ENCODE measurements at places on chromosomes 3 and 15.
A peak's percentile ranks its signal among the peaks of the same experiment; 100 is the strongest.

GRCh38 chr3:159172473-159172872, 370.6 kb downstream of the MFSD1 start:
- DNase-seq, result no peak

GRCh38 chr15:92521624-92522008, 127.9 kb downstream of the ST8SIA2 start:
- DNase-seq, result peak; percentile 61

GRCh38 chr3:190580417-190580816, 66.5 kb downstream of the IL1RAP start:
- no peak for DNase-seq

- DNase-seq, result no peak
These were observed 42.4 kb downstream of the MYO5A start for GRCh38 chr15:52486003-52486996.

DNA sequence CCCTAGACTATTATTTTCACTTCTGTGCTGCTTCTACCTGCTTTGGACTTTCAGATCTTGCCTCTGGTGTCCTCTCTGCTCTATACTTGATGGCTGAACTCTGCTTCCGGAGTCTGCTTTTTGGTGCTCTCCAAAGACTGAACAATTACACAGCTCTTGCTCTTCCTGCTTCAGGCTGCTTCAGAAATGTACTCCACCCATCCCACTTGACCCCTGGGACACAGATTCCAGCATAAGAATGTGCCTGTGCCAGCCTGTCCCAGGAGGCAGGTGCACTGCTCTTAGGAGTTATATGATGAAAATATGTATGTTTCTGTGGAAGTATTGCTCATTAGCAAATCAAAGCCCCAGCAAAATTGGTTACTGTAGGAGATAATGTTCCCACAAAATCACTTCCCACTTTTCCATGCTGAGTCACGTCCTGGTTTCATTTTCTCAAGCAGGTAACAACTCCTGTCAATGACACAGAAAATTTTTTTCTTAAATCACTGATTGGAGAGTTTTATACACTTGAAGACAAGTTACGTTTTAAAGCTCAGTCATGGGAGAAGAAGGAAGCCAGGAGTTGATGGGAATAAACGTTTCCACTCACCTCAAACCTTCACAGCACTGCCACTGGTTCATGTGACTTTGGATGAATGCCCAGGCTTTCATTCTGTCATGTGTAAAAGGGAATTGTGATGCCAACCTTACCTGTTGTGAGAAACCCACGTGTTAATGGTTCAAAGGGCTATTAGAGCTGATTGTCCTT, 239.4 kb upstream of the ZPLD1 start:
- DNase-seq, result no peak

DNA sequence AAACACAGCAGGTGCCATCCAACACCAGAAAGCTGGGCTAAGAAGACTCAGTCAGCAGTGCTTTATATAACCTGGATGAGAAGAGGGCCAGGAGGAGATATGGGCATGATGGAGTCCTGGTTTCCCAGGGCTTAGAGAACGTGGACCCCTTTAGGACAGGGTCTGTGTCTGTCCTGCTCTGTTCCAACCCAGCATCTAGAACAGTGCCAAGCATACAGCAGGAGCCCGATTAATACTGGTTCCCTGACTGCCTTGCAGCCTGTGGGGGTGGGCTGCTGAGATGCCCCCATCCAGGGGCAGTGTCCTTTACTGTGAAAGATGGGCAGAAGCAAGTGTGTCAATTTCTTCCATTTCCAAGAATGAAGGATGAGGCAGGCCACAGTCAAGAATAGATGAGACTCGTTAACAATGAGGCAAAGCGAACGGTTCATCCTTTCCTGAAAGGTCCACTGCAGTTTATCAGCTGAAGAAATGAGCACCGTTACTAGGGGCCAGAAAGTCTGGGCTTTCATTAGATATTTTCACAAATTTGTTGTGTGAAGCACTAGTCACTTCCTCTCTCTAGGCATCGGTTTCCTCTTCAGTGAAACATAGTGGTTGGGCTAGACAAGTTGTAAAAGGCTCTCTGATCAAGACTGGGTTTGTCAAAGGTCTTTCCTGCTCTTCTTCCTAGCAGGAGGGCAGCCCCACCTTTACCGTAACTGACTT, 72.0 kb upstream of the HERC1 start:
- DNase-seq, result peak; percentile 56

DNA sequence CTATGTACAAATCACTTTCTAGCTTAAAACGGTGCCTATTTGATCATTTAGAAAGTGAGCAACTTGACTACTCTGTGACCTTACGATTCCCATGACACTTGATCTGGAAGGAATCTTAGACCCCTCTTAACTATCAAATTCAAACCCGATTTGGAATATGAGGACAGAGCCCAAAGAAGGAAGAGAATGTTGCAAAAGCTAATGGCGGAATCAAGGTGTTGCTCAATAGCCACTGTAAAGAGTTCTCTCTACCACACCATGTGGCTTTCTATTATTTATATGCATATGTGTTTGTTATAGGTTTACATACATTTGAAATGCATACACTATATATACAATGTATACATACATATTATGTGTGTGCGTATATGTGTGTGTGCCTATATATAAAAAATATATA, 39.9 kb downstream of the PYDC2 start:
- DNase-seq, result no peak

DNA sequence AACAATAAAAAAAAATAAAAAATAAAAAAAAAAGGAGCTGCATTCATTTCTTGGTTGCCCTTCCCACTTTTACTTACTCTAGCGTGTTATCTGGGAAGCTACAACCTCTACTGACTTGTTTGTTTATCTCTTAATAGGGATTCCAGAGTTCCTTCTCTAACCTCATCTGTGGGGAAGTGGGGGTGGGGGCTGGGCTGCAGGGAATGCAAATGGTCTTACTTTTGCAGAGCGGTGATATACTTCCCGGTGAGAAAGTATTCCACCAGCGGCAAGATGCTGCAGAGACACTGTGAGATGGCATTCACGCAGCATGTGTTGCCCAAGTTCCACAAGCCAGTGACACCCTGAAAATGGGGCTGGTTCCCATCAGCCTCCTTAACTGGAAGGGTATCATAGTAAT, 2.1 kb downstream of the USP50 start:
- DNase-seq, result no peak

GRCh38 chr3:50275141-50275995, 3.5 kb upstream of the LSMEM2 start:
- peak; percentile 50 for DNase-seq

DNA sequence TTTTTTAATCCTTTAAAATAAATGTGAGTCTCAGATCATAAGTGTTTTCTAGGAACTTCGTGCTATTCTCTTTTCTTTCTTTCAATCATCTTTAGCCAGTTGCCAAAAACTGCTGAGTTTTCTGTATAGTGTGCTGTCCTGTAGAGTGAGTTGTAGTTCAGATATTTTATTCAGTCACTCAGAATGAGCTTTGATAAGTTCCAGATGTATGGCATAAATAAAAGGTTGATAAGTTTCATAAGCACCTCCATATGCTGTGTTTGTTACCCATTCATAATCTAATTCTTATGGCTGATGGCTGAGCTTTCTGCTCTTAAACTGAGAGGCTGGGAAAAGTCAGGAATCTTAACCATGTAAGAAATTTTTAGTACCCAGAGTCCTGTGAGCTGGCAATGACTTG, 59.3 kb upstream of the COL6A6 start:
- no peak for DNase-seq

GRCh38 chr3:170387950-170388349, 30.4 kb downstream of the SKIL start:
- no peak for DNase-seq

- no peak for DNase-seq
These were observed 160.2 kb downstream of the PDCD6IP start for GRCh38 chr3:33958661-33959060.

DNA sequence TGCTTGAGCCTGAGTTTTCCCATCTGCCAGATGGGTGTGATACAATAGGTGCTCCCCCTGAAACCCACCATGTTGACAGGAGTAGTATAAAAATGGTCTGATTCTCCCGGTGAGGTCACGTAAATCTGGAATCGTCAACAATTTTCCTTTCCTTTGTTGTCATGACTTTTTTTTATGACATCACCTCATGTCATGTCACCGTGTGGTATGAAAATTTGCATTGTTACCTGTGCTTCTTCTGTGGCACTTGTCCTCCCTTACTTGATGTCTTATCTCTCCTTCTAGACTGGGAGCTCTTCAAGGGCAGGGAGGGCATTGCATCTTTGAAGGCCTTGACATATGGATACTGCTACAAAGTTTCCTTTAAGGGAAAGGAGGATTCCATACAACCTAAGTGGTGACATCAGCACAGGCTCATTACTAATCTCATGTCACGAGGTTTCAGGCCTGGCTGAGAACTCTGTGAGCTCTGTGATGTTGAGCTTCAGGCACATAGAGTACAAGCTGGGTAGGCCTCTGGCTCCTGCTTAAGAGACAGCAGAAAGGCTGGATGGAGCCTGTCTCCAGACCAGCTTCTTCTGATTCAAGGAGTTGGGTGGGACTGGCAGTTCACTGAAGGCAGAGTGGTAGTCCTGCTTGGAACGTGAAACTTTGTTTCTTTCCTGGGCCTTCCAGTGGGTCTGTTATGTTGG, 66.3 kb downstream of the LPP start:
- DNase-seq, result no peak

GRCh38 chr15:51274956-51275355, 63.4 kb downstream of the CYP19A1 start:
- DNase-seq, result no peak

DNA sequence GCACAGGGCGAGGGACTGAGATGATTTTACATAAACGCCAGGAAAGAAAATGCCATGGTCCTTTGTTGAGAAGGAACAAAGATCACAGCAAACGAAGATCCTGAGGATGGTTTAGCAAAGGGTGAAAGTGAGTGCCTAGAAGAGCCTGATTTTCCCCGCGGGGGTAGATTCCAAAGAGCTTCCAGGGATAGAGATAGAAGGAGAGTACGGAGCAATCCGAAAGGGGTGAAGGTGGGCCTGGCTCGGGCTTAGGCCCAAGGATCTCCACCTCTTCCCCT, 977 bp downstream of the CDC25A start:
- no peak for DNase-seq

DNA sequence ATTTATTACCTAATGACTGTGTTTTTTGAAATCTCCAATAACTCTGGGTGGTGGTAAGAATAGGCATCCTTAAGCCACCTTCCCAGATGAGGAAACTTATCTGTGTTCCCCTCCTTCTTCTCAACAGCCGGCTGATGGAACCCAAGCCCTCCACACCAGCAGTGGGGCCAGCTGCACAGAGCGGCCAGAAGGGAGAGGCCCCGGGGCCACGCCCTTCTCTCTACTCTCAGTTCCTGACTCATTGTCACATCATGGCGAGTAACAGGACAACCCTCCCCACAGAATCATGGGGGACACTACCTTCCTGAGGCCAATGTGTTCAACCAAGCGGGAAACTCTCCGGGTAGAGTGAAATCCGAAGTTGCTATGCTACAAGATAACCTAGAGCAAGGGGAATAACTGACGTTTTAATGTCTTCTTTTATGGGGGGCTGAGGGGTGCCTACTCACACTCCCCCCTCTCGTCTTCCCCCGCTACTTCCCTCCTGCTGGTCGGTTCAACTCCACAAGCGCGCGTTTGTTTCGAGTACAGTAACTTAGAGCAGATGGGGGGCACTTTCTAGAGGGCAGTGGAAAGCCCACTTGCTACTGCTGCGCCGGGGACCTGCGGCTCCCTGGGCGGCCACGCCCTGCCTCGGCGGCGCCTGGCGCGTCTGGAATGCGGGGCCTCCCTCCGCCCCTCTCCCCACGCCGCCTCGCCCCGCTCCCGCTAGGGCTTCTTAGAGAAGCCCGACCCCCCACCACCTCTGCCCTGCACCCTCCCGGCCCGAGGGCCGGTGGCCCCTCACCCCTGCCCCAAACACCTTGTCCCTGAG, 621 bp downstream of the ANXA2 start:
- DNase-seq, result peak; percentile 87

- DNase-seq, result peak; percentile 17
These were observed 104.7 kb downstream of the UNC13C start for GRCh38 chr15:54082836-54083492.

DNA sequence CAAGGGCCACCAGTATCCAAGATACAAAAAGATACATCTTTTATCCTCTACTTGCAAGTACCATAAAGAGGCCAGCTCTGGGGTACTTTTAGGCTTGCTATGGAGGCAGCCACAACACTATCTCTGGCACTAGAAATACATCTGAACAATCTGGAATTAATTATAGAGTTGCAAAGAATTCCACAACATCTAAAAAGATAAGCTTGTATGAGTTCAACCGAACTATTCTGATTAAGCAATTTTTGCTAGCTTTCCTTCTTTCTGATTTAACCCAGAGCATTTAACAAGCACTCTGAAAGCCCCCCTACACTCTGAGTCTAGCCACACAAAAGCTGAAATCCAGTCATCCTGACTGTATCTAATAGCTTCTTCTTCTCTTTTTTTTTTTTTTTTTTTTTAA, 95.4 kb downstream of the FRMD5 start:
- DNase-seq, result no peak

DNA sequence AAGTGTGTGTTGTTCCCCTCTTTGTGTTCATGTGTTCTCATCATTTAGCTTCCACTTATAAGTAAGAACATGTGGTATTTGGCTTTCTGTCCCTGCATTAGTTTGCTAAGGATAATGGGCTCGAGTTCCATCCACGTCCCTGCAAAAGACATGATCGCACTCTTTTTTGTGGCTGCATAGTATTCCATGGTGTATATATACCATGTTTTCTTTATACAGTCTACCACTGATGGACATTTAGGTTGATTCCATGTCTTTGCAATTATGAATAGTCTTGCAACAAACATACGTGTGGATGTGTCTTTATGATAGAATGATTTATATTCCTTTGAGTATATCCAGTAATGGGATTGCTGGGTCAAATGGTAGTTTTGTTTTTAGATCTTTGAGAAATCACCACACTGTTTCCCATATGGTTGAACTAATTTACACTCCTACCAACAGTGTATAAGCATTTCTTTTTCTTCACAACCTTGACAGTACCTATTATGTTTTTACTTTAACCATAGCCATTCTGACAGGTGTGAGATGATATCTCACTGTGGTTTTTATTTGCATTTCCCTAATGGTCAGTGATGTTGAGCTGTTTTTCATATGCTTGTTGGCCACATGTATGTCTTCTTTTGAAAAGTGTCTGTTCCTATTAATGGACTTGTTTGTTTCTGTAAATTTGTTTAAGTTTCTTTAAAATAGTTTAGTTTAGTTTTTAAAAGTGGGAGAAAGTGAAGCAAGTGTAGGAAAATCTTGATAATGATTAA, 21.9 kb upstream of the SLC30A4 start:
- no peak for DNase-seq

DNA sequence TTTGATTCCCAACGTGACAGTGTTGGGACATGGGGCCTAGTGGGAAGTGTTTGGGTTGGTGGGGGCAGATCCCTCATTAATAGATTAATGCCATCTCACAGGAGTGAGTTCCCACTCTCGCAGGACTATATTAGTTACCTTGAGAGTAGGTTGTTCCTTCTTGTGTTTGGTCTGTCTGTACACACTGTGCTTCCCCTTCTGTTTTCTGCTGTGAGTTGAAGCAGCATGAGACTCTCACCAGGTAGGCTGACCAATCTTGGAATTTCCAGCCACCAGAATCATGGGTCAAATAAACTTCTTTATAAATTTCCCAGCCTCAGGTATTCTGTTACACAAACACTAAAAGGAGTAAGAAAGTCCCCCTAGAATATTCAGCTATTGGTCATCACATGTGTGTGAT, 145.4 kb downstream of the ERC2 start:
- DNase-seq, result no peak

GRCh38 chr3:125024817-125025216, 31.0 kb downstream of the HEG1 start:
- no peak for DNase-seq

GRCh38 chr3:101941318-101942040, 92.2 kb downstream of the NFKBIZ start:
- DNase-seq, result no peak

Data from GM20000 (cell line).